Jurkat, Clone E6-1 (cell line): ENCODE measurements at places on chromosomes 3 and 15.

- no peak for DNase-seq
These were observed 93.1 kb downstream of the TBC1D2B start for GRCh38 chr15:77984446-77984861.

- no peak for DNase-seq
These were observed 1.2 kb downstream of the DCLK3 start for GRCh38 chr3:36762918-36763849.

GRCh38 chr3:127791221-127791913 is 30.9 kb downstream of the MGLL start:
- peak; percentile 75 for DNase-seq

DNA sequence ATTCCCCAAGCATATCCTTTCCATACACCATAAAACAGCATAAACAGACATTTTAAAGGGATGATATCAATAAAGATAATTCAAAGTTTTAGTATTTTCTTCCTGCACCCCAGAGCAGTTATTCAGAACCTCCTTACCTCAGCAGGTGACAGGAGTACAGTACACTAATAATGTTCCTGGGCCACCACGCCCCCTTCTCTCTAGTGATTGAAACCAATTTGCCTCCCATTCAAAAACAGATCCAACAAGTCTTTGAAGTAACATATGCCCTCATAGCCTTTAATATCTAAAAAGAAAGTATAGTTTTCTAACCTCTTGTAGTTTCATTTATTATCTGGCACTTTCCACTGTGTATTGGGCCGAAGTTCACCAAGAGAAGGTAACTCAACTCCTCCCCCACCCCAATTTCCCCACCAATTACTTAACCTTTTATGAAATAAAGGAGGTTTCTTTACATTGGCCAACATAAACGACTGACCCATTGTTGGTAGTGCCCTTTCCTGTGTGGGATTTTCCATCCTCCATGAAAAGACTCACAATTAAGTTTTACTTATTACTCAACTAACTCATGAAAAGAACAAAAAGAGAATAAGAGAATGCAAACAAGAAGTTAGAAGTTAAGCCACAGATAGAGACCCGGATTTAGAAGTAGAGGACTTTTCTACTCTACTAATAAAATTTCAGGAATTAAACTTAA is 5.0 kb upstream of the ATP8B4 start:
- DNase-seq: no peak

GRCh38 chr15:45919806-45920205 is 285.0 kb downstream of the SQOR start:
- DNase-seq: no peak

DNA sequence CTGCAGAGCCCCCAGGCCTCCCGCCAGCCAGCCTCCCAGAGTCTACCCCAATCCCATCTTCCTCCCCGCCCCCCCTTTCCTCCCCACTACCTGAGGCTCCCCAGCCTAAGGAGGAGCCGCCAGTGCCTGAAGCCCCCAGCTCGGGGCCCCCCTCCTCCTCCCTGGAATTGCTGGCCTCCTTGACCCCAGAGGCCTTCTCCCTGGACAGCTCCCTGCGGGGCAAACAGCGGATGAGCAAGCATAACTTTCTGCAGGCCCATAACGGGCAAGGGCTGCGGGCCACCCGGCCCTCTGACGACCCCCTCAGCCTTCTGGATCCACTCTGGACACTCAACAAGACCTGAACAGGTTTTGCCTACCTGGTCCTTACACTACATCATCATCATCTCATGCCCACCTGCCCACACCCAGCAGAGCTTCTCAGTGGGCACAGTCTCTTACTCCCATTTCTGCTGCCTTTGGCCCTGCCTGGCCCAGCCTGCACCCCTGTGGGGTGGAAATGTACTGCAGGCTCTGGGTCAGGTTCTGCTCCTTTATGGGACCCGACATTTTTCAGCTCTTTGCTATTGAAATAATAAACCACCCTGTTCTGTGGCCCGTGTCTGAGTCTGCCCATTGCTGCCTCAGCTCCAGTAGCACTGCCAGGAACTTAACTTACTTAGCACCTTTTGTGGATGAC is 32.2 kb downstream of the PTPN23 start:
- no peak for DNase-seq

DNA sequence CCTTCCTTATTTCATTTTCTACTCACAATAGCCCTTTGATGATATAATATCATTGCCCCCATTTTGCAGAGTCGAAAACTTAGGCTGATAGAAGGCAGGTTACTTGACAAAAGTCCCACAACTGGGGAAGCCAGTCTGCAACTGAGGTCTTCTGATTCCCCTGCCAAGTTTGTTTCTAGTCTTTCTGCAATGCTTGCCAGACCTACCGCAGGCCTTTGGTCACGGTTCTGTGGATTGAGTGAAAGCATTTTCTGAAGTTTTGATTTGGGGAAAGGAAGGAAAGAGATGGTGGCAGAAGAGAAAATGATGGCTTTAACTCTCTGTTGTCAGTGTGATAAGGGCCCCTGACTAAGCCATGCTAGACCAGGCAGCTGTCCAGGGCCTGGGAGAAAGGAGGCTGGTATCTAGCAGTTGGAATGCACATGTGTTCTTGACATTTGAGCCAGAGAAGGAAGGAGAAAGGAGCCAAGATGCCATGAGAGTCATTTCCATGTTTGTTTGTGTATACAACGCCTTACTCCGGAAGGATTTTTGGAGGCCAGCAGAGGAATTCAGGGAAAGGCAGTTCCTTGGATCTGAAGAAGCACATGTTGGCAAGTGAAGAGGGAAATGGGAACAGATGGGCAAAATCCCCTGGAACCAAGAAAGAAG is 29.9 kb downstream of the FAH start:
- DNase-seq: no peak

- no peak for DNase-seq
These were observed 72.6 kb downstream of the PLSCR2 start for GRCh38 chr3:146396792-146397191.

DNA sequence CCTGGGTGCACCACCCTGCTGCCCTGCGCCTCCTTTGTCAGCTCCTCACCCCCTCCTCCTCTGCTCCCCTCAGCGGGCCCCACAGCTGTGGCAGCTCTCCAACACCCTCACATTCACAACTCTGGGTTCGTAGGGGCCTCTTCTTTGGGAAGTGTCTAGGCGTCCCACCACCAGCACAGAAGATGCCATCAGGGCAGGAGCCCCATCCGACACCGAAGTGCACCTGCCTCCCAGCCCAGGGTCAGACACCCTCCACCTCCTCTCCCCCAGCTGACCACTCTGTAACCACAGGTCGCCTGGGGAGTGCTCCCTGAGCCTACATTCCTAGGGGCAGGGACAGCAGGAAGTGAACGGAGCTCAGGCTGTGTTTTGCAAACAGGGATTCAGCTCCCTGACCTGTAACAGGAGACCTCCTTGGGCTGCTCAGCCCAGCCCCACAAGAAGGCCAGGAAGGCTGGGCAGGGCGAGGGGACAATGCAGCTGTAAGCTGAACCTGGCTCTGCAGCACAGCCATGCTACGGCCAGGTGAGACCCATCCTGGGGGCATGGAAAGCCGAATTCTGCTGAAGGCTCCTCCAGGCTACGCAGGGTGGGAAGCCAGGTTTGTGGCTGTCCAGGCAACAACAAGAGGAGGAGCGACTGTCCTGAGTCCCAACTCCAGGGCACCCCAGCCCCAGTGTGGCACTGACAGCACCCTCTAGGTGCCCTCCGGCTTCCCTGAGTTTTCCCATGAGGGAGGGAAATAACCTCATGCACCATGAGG is 269.0 kb downstream of the GOLGA6L6 start:
- no peak for DNase-seq

GRCh38 chr15:38706956-38707355 is 142.3 kb upstream of the RASGRP1 start:
- DNase-seq: no peak

- DNase-seq: no peak
These were observed 287.6 kb downstream of the IL5RA start for GRCh38 chr3:2822611-2823010.

DNA sequence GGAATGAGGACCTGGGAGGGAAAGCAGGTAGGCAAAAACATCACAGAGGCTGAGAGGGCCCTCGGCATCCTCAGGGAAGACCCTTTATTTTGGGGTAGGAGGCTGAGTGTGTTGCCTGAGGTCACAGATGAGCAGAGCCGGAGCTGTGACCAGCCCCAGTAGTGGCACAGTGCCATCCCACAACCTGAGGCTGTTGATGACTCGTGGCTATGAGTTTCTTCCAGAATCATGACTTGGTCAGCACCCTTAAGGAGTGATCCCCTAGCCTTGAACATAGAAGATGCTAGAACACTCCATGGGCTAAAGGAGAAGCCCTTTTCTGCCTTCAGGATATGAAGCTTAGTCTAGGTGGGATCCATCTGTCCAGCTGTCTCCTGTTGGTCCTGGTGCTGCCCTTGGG is 19.5 kb upstream of the CXCR6 start:
- DNase-seq: no peak

GRCh38 chr15:57763176-57763964 is 56.9 kb downstream of the POLR2M start:
- DNase-seq: peak; percentile 54

- no peak for DNase-seq
These were observed 98.3 kb downstream of the TOP2B start for GRCh38 chr3:25566358-25566920.

- DNase-seq: no peak
These were observed 1165.1 kb downstream of the ROBO2 start for GRCh38 chr3:78204977-78205376.

GRCh38 chr3:25036633-25037032 is 391.4 kb upstream of the RARB start:
- no peak for DNase-seq

DNA sequence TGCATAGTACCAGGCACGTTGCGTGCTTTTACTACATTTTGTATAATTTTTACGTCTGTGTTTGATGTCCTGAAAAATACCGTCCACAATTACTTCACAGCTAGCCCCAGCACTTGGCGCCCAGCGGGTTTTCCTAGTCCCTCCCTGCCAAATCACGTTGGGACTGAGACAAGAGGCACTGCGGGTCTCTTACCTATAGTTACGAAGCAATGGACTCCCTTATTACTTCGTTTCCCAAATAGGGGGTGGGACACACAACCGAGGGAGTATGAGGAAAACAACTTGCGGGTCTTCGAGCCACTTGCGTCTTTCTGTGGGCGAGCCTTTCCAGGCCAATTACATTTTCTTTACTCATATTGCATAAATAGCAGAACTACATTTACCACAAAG is 620 bp upstream of the CMSS1 start:
- no peak for DNase-seq

DNA sequence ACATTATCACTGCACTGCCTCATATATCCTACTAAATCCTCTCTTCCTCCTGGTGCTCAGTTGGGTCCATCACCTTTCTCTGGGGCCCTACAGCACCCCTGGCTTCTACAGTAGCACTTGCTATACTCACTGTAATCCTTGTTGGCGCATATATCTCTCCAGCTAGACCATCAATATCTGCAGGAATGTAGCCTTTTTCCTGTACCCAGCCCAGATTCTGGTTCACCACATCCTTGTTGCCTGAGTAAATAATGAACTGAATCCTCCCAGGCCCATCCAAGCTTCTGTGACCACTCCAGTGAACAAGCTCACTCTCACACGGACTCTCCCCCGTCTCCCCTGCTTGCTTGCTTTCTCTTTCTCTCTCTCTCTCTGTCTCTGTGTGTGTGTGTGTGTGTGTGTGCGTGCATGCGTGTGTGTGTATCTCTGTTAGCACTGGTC is 62.5 kb upstream of the LIPC start:
- peak; percentile 28 for DNase-seq

DNA sequence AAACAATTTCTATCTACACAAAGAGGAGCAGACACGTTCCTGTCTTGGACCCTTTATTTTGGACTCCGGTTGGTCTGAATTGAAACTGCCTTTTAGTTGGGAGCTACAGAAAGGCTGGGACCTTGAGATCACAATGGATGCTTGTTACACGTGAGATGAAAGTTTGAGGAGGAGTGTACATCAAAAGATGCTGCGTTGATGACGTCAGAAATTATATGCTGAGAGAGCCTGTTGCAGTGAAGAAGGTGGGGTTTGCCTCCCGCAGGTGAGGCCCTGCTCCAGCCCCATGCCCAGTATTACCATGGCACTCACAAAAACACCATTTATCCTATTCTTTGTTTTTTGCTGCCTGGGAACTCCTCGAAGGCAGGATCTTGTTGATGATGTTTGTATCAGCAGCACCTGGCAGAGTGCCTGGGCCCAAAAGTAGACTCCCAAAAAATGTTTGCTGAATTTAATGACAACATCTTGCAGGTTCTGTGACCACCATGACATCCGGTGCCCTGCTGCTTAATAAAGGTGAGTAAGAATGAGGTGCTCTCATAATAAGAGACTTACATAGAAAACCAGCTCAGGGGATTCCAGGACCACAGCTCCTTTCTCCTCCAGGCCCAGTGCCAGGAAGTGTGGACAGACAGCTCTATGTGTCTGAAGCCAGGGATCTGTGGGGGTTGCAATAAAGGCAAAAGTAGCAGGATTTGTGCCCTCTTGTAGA is 136.1 kb upstream of the UBE2E1 start:
- DNase-seq: no peak

DNA sequence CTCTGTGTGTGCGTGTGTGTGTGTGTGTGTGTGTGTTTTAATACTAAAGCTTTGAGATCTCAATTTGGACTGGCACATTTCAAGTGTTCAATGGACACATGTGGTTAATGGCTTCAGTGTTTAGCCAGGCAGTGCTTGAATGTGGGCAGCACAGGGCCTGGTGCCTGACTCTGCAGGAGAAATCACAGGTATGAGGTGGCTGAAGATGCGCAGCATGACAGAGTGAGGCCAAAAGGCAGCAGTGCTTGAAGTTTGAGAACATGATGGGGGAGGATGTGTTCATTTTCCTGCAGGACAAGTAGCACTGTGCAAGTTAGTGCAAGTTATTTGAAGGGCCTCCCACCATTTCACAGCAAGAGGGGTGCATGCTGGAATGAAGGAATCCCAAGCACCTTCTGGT is 620.5 kb upstream of the TBL1XR1 start:
- DNase-seq: no peak

DNA sequence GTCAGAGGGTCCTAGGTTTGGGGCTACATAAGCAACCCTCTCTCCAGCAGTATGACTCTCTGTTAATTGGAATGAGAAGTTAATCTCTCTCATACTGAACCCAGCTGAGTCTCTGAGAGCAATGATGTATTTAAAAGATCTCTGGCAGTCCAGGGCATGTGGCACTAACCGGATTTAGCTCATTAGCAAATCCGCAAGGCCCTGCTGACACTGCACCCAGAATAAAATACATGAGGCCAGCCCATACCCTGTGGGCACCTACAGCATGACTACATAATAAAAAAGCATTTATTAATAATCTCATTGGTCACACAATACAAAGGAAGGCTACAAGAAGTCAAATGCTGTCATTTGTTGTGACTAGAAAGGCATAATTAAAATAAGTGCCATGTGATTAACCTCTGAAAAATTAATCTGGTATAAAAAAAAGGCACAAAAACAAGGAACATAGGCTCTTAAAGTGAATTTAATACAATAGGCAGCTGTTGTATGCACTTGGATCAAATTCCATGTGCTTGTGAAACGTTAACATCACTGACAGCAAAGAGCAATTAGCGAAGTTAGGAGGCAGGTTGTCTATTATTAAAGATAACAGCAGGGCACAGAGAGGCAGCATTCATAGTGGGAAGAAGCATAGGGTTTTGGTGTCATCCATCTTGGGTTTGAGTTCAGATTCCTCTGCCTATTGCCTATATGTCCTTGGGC is 381.2 kb downstream of the WDR72 start:
- no peak for DNase-seq
